IMR-90 (cell line): ENCODE measurements at places on chromosomes 3 and 15. TPM values are rescaled to one million over a fixed set of nuclear protein-coding genes. Genes with fewer than 3 reads are reported as not detected.

DNA sequence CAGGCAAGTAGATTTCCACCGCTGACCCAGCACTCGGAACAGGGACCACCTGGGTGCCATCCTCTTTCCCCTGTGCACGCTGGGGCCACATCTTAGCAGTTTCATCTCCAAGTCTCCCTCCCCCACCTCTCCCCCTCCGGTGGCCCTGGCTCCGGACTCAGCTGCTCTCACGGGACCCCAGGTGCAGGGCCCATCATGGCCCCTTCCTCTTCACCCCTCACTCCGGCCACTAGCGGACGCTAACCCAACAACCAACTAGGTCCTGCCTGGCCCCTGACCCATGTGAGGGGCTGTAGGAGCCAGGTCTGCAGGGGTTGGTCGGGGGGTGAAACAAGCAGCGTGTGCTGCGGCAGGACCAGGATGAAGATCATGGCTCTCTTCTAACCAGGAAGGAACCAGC, 31.3 kb upstream of the IQSEC1 start:
- no peaks in the 10 kb centered on the region for H3K4me1 ChIP-seq
- H3K27me3 ChIP-seq = peaks cover 24% of the 10 kb centered on the region
- no peak for DNase-seq

DNA sequence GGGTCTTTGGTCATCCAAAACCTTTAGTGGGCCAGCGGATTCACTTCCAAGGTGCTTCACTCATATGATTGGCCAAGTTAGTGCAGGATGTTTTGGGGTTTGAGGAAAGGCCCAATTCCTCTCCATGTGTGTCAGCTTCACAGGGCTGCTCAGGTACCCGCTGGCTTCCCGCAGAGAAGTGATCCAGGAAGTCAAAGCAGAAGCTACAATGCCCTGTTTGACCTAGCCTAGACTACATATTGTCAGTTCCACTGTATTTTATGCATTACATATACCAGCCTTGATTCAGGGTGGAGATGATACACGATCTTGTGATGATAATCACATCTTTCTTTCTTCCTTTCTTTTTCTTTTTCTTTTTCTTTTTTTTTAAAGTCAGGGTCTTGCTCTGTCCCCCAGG, 32.1 kb downstream of the PDE8A start:
- H3K27me3 ChIP-seq = no peaks in the 10 kb centered on the region
- no peaks in the 10 kb centered on the region for H3K36me3 ChIP-seq
- peaks cover 10% of the 10 kb centered on the region for H3K4me1 ChIP-seq
- H3K27ac ChIP-seq = no peak overlapping the region
- no peak overlapping the region for H3K4me3 ChIP-seq
- no peak for DNase-seq

- no peak overlapping the region for H3K4me3 ChIP-seq
- 0 out of 2 replicates have a peak, but pooled peaks cover 1% of the 10 kb centered on the region for H3K4me1 ChIP-seq
- no peak overlapping the region for H3K27ac ChIP-seq
- DNase-seq = peak; percentile 97
- H3K36me3 ChIP-seq = no peaks in the 10 kb centered on the region
These were observed 20.9 kb downstream of the PGBD4 start for GRCh38 chr15:34122771-34123183.

DNA sequence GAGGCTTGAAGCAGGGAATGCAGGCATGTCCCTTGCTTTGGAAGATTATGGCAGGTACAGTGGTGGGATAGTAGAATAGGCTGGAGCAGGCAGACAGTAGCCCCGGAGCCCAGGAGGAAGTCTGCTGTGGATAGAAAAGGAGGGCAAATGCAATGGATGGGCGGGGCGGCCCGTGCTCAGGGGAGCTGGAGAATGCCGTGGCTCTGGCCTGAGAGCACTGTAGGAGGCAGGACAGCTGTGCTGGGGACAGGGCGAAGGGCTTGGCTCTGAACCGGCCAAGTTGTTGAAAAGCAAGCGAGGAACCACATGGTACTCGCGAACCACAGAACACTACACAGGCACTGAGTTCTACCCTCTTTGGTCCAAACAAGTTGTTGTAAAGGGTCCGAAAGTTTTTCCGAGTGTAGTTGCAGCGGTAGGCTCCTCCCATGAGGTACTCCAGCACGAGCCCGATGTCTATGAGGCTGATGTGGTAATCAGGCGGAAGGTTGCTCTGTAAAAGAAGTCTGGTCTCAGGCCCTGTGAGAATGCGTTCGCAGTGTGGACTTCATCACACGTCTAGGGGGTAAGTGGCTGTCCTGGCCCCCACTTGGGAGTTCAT, 54.7 kb downstream of the TRPM1 start:
- DNase-seq = no peak
- H3K27me3 ChIP-seq = peaks cover 1% of the 10 kb centered on the region; the same call in 1 of the 2 replicates
- H3K27ac ChIP-seq = no peak overlapping the region
- no peaks in the 10 kb centered on the region for H3K36me3 ChIP-seq

DNA sequence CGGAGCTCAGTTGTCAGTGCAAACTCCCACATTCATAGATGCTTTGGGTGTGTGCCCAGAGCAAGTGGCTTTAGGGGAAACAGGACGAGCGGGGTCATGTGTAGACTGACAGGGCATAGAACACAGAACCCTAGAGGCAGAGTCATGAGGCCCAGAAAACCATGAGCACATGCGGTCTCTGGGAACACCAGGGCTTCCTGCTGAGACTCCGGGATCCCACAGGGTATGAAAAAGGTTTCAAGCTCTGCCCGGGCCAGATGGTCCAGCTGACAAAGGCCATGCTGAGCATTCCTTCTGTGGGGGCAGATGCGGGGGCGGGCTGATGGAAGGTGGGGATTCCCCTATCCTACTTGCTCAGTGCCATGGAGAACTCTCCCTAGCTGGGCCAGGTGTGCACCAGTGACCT, 44.8 kb downstream of the ROPN1B start:
- no peak for DNase-seq
- H3K27ac ChIP-seq = no peak overlapping the region
- no peak overlapping the region for H3K4me3 ChIP-seq
- peaks cover 6% of the 10 kb centered on the region; the same call in 1 of the 2 replicates for H3K4me1 ChIP-seq
- H3K27me3 ChIP-seq = no peaks in the 10 kb centered on the region

GRCh38 chr3:29176501-29176900, 104.4 kb upstream of the RBMS3 start:
- no peak for DNase-seq
- no peak overlapping the region for H3K27ac ChIP-seq
- no peaks in the 10 kb centered on the region for H3K27me3 ChIP-seq
- H3K4me1 ChIP-seq = peaks cover 2% of the 10 kb centered on the region; the same call in 1 of the 2 replicates
- no peaks in the 10 kb centered on the region for H3K36me3 ChIP-seq

DNA sequence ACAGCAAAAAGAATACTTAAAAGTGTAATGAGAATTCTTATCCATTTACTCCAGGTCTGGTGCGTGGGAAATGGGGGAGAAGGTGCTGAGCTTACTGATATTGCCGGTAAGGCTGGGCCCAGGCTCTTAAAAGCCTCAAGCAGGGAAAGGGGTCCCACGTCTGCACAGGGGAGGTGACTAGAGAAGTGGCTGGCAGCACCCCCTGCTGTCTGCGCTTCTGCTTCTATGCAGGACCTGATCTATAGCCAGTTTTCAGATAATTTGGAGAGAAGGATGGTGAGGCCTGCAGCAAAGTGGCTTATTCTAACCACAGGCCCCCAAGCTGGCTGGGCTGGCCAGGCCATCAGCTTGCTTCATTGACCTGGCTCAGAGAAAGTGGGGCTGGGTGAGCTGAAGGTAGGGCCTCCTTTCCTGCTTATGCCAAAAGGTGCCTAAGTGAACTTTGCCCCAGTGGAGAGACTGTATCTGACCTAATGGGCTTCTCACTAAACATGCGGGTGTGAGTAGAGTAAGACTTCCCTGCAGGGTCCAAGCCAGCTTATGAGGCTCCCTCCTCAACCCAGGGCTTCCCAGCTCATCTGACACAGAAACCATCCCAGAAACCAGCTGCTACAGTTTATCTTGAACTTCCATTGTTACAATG, 30.9 kb upstream of the ATP1B3 start:
- no peaks in the 10 kb centered on the region for H3K4me1 ChIP-seq
- no peak overlapping the region for H3K27ac ChIP-seq
- no peak for DNase-seq
- no peaks in the 10 kb centered on the region for H3K36me3 ChIP-seq
- H3K27me3 ChIP-seq = peaks cover 2% of the 10 kb centered on the region; the same call in 1 of the 2 replicates
- H3K4me3 ChIP-seq = no peak overlapping the region

DNA sequence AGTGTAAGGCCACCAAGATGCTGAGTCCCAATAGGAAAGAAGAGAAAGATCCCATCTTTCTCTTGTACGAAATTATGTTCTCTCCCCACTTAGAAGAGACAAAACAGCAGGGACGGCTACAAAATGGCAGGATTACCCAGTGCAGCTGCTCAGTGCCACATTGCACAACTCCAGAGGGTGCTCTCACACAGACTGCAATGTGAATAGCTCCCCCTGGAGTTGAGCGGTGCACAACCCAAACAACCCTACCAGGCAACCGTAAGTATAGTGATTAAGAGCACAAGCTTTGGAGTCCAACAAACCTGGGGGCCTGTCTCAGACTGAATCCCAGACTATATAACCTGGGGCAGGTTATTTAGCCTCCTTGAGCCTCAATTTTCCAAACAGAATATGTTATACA, 3.1 kb upstream of the BHLHE40 start:
- DNase-seq = peak; percentile 63
- peaks cover 5% of the 10 kb centered on the region; the same call in 1 of the 2 replicates for H3K4me1 ChIP-seq
- no peak overlapping the region for H3K27ac ChIP-seq
- H3K27me3 ChIP-seq = no peaks in the 10 kb centered on the region
- H3K4me3 ChIP-seq = no peak overlapping the region

GRCh38 chr15:31498756-31499155, 172.1 kb downstream of the KLF13 start:
- H3K36me3 ChIP-seq = no peaks in the 10 kb centered on the region
- H3K4me1 ChIP-seq = no peaks in the 10 kb centered on the region
- no peak for DNase-seq
- H3K27ac ChIP-seq = no peak overlapping the region
- no peak overlapping the region for H3K4me3 ChIP-seq
- peaks cover 19% of the 10 kb centered on the region for H3K27me3 ChIP-seq

DNA sequence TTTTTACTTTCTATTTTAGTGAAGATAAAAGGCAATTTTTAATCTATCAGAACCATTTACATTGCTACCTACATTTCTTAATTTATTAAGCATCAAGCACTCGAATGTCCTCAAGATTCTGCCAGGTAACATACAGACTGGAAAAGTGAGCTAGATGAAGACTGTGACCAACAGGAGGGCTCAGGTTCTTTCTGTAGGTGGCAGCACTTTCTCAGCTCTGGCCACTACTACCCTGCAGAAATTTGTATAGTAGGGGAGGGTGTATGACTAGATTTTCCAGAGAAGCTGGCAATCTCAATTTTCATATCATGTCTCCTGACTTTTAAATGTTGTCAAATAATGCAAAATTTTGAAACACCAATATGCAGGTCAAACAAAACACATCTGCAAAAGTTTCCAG, 165.0 kb upstream of the SUCLG2 start:
- no peaks in the 10 kb centered on the region for H3K27me3 ChIP-seq
- H3K4me1 ChIP-seq = no peaks in the 10 kb centered on the region
- H3K36me3 ChIP-seq = no peaks in the 10 kb centered on the region
- no peak overlapping the region for H3K27ac ChIP-seq
- DNase-seq = no peak

DNA sequence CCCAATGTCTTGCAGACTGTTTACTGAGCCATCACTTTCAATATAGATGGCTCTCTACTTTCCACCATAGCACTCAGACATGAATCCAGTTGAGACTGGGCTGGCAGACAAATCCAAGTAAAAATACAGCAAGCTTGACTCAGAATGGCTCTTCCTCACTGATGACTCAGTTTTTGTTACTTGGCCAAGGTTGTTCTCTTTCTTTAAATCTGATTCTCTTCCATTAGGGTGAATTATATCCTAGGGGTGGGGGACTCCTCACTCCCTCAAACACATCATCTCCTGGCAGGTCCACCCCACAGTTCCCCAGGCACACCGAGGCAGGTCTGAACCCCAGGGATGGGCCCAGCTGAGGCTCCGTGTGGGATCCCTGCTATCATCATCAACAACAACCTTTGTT, 157.9 kb downstream of the MEX3B start:
- no peaks in the 10 kb centered on the region for H3K27me3 ChIP-seq
- H3K36me3 ChIP-seq = no peaks in the 10 kb centered on the region
- no peak overlapping the region for H3K4me3 ChIP-seq
- H3K4me1 ChIP-seq = peaks cover 12% of the 10 kb centered on the region
- H3K27ac ChIP-seq = peak overlapping the region; percentile 74

GRCh38 chr3:58237238-58237940, at the start of gene ABHD6:
ABHD6 (plus strand) TSS chr3:58237792; CDS start chr3:58256587, 18,795 bp downstream.
- peak within 1 kb of the TSS; percentile 96 for H3K27ac ChIP-seq
- H3K4me3 ChIP-seq = peak within 1 kb of the TSS; percentile 99
- H3K27me3 ChIP-seq = peaks cover 4% of the 10 kb centered on the region; the same call in 1 of the 2 replicates
- peaks cover 5% of the 10 kb centered on the region; the same call in 1 of the 2 replicates for H3K4me1 ChIP-seq
- H3K36me3 ChIP-seq = no peaks in the 10 kb centered on the region

DNA sequence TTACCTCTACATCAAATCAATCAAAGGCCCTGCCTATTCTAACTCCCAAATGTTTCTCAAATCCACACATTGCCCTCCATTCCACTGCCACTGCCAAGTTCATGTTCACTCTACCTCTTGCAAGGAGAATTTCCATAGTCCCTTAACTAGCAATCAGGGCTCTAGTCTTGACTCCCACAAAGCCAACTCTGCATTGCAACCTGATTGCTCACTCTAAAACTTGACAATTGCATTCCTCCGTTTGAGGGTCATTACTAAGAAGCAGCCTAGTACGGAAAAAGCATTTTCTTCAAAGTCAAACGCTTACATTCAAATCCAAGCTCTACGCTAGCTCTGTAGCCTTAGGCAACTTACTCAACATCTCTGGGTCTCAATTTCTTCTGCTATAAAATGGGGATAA, 1.2 kb downstream of the CPA3 start:
- peak; percentile 69 for DNase-seq
- no peaks in the 10 kb centered on the region for H3K36me3 ChIP-seq
- no peak overlapping the region for H3K4me3 ChIP-seq

- H3K36me3 ChIP-seq = no peaks in the 10 kb centered on the region
- H3K4me3 ChIP-seq = no peak overlapping the region
- H3K4me1 ChIP-seq = peaks cover 5% of the 10 kb centered on the region
These were observed 66.3 kb downstream of the GTPBP8 start for GRCh38 chr3:113057117-113057516.

DNA sequence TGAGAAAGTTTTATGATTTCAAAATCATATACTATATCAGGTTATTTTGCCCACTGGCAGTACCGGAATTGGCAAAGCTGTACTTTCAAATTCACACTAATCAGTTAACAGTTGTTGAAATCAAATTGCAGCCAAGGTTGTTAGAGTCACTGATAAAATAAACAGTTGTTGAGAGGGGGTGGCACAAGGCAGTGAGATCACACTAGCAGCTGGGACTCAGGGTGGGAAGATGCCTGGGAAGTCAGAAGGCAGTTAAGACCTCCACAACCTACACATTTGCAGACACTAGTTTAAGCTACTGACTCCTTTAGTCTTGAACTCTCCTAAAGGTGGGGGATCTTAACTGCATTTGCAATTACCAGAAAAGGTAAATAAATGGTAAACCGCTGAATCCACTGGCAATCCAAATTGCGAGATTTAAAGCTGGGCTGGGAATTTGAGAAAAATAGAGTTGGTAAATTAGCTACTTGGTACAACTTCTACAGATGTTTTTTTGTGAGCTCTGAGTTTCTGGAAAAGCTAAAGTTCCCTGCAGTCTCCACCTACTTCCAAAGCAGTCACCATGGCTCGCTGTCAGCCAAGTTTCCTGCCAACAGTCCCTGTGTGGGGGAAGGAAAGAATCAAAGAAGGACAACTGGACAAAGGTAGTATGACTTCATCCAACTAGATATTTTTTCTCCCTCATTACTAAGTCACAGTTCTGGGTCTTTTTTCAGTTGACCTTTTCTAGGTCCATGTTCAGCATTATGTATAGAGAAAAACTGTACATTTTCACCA, 105.7 kb downstream of the ZNF385D start:
- H3K4me3 ChIP-seq = no peak overlapping the region
- no peaks in the 10 kb centered on the region; the same call in 1 of the 2 replicates for H3K4me1 ChIP-seq
- H3K27me3 ChIP-seq = no peaks in the 10 kb centered on the region
- H3K27ac ChIP-seq = no peak overlapping the region
- peak; percentile 59 for DNase-seq

The SKOR1 gene
- total RNA-seq = not detected in 2 replicates

The SLC22A14 gene
- under 0.01 TPM in 1 of 2 replicates, not detected in the other for total RNA-seq
